Stimulated activated CD4-positive, alpha-beta T cell treated with anti-CD3 and anti-CD28 coated beads, Interleukin-12 subunit alpha, Interleukin-12 subunit beta, amount 100 ng/mL, for 48 hours (primary cell): ENCODE measurements at places on chromosomes 12 and 14.

DNA sequence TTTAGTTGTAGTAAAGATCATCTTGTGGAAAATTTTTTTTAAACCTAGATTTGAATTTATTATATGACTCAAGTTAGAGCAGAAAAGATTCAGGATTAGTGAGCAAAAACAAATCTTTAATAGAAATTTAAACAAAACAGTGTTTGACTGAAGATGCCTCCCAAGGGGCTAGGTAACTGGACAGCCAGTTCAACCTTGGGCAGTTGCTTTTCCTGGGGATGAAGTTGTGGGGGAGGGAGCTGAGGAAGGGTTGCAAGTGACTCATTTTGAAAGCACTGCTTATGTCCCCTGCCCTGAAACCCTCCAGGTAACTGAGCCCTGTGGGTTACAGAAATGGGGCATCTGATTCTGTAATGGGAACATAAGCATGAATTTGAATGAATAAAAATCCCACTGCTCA lies 13.1 kb downstream of the CFAP54 start:
- DNase-seq = no peak

DNA sequence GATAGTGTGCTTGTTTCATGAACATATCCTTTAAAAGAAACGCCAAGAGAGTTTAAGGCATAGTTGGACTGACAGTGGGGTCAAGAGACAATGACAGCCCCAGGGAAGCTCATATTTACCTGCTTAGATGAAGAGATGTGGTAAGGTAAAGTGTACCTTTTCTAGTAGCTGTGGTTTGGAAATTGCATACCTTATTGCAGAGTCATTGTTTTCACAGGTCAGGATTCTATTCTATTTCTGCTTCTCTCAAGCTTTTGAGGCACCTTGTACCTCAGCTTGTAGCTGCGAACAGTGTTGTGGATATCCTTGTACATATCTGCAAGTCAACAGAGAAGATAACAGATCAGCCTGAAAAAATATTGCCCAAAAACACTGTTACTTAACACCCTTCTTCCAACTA lies 47.7 kb downstream of the ATP6V1D start:
- DNase-seq = no peak

DNA sequence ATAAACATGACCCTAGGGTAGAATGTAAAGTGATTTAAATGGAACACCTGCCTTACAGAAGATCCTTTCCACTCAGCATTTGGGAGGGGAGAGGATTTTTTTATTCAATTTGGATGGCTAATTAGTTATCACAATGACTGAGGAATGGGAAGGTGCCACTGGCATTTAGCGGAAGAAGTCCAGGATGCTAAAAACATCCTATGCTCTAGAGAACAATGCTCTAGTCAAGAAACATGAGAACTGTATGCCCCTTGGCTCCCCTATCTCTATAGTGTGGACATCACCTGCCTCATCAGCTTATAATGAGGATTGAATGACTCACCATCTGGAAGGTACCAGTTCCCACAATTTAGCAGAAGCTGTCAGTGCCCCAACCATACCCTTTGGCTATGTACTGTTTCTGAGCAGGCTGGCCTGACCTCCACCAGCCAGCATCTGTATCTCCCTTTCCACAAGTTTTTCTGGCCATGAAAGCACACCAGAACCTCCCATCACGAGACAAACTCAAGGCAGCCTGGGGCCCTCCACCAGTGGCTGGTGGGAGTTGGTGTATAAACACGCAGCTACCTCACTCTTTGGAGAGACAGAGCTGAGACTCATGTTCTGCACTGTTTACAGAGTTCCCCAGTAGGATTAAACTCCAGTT lies 109.7 kb upstream of the VASH1 start:
- DNase-seq = no peak

- DNase-seq = no peak
Measured at GRCh38 chr14:102659797-102660196, 67.3 kb downstream of the RCOR1 start.

- DNase-seq = no peak
Measured at GRCh38 chr12:131230340-131231031, 276.8 kb downstream of the ADGRD1 start.

DNA sequence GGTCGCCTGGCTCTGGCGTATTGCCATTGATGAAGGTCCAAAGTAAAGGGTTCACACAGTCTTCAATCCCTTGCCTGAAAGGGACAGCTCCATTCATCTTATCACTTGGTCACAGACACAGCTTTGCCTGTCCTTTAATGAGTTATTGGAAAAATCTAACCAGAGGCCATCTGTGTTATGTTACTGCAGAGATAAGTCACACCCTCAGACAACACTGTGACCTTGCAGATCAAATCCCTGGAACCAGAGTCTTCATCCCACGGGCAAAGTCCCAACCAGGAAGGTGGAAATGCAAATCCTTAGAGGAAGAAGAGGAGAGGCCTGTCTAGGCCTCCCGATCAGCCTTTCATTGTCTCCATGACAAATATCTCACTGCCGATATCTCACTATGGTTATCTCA lies 68.3 kb upstream of the SCN8A start:
- DNase-seq = no peak

DNA sequence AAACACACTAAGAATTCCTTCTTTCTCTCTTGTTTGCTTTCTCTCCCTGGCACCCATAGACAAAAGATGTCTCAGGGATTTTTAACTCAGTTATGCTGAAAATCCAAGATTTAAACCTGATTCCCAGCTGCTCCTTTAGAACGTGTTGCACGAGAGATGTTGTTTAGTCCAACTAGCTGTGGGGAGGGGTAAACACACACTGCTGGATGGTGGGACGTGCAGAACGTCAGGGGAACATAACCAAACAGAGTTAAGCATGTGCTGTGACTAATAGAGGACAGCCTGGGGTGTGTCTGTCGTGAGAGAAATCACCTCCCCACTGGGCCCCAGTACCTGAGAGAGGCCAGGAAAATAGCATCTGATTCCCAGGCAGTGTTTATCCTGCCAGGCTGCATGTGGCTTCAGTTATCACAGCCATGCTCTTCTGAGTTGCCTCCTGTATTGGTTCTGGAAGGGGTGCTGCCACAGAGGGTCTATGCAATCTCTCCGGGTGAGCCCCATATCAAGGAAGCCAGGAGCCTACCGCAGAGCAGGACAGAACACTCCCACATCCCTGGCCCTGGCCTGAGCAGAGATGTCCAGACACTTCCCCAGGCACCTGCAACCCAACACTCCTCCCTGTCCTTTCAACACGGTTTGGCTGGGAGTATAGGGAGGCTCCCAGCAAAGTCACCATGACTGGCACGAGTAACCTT lies 112.7 kb upstream of the EGLN3 start:
- DNase-seq = no peak
